Fibroblast of pulmonary artery (primary cell): ENCODE measurements at places on chromosomes 7 and 10.
A peak's percentile ranks its signal among the peaks of the same experiment; 100 is the strongest.

DNA sequence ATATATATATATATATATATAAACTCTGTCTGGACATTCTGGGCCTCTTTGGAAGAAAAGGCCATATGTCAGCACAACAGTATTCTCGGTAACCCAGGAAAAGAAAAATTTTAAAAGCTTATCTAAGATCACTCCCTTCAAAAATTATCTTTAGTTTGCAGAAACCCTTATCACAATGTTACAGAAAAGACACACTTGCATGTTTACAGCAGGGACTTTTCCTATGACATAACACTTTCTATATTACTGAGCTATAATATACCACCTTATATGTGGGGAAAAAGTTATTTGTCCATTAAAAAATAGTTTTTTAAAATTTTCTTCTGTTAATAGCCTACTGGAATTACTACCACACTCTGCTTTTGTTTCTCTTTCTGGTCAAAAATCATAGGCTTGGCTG, 25.4 kb downstream of the ANKRD61 start:
- DNase-seq, result no peak

GRCh38 chr10:28631896-28632583, 45.3 kb upstream of the BAMBI start:
- DNase-seq, result no peak

DNA sequence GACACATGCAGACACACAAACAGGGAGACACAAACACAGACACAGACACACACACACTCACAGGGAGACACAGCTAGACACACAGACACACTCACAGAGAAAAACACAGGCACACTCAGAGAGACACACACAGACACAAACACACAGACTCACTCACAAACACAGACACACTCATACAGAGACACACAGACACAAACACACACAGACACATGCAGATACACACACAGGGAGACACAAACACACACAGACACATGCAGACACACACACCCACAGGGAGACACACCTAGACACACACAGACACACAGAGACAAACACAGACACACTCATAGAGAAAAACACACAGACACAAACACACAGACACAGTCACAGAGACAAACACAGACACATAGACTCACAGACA, 67.9 kb downstream of the ADARB2 start:
- DNase-seq, result no peak

DNA sequence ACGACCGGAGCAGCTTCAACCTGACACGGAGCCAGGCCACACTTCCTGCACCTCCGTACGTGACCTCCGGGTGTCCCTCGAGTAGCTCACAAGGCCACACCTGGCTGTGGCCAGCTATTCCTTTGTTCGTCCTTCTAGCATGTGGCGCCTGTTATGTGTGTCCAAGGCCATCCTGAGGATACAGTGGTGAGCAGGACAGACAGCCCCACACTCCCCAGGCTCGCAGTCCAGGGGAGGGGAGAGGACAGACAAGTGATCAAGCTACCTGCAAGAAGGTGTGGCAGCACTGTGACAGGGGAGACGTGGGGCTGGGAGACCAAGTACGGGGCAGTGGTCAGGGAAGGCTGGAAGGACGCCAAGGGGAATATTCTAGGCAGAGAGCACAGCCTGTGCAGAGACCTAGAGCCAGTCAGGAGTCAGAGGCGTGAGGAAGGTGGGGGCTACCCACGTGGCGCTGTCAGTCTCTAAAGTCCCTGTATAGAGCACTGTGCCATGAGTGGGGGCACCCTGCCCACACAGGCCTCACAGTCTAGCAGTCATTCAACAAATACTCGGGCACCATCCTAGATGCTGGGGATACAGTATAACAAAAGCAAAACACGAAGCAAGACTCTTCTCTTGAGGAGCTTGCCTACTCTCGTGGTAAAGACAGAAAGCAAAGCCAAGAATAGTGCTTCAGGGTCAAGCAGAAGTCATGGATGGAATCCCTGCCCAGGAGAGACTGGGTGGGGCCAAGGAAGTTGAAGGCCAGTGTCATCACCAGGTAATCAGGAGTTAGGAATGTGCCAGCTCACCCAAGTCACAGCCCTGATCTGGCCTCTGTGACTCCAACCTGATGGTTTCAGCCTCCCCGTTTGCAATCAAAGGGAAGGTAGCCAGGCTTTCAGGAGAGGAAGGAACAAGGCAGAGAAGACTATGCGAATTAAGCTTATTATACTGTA, 58.6 kb downstream of the PROSER2 start:
- DNase-seq, result no peak

- DNase-seq, result peak; percentile 52
Observed at GRCh38 chr7:33933611-33934281, 28.4 kb downstream of the BMPER start.

DNA sequence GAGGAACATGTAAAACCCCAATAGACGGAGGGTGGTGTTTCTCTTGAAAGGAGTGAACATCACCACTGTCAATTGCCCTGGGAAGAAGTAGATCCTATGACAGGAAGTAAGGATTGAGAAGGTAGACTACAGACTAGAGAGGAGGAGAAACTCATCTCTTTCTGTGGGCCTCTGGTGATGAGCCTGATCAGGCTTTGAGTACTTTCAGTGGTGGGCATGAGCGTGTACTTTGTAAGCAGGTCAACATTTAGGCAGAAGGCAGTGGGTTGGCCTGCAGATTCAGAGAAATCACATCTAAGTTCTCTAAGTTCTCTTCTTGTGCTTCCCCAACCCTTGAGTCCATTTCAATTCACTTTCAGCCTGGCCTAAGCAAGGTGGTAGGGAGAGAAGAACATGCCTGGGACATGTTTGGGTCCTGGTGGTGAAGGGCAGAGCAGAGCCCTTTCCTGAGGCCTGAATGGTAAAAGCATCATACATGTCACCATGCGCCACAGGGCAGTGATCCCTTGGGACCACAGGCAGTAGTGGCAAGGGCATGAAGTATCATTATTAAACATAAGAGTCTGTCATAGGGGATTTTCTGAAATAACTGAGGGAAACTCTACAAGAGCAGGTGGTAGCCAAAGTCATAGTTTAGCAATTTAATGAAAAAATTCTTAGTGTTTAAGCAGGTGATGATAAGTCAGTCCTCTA, 56.4 kb upstream of the ANKRD1 start:
- no peak for DNase-seq

GRCh38 chr7:98278936-98279335, 2.5 kb upstream of the BRI3 start:
- no peak for DNase-seq

- no peak for DNase-seq
Observed at GRCh38 chr7:116176226-116176625, 34.1 kb upstream of the TES start.

- no peak for DNase-seq
Observed at GRCh38 chr10:65742906-65743305, 1182.9 kb upstream of the LRRTM3 start.

- DNase-seq, result no peak
Observed at GRCh38 chr7:105805447-105806019, 70.9 kb downstream of the ATXN7L1 start.

- DNase-seq, result no peak
Observed at GRCh38 chr7:148442141-148442655, 148.4 kb upstream of the C7orf33 start.

DNA sequence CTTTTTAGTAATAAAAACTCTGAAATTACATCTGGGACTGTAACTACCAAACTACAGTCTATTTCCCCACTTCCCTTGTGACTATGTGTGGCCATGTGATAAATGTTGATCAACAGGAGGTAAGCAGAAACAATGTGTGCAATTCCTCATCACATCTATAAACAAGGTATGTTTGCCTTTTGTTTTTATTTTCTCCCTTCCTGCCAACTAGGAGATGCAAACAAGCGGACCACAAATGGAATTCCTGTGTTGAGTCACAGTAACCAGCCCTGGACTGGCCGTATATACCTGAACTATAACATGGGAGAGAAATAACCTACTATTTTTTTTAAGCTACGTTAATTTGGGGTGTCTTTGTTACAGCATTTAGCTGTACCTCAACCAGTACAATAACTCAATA, 52.5 kb downstream of the SCRN1 start:
- no peak for DNase-seq

DNA sequence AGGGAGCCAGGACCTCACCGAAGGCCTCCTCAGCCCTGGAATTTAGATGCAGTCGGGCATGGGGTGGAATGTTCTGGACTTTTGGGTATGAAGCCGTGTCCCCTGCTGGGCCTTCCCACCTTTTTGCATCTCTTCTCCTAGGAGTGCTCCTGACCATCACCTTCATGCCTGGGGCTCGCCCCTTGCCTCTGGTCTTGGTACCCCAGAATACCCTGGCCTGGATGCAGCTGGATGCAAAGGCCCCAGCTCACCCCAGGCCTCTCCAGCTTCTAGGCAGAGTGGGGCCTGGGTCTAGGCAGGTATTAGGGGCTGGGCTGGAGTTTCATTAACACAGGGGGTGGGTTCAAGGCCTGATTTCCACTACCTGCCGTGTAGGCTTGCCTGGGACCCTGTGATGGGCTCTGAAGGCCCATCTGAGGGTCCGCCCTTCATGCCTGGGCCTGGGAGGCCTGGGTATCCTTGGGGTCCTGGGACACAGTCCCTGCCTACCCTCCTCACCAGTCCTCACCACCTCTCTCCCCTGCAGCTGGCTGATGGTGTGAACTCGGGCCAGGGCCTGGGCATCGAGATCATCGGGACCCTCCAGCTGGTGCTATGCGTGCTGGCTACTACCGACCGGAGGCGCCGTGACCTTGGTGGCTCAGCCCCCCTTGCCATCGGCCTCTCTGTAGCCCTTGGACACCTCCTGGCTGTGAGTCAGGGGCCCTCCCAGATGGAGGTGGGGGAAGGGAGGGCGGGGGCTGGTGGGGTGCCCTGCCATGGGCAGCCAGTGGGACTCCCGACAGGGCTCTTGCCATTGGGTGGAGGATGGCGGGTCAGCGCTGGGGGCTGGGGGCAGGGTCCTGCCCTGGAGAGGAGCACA, 10.1 kb downstream of the AQP1 start:
- no peak for DNase-seq

- no peak for DNase-seq
Observed at GRCh38 chr10:6250745-6251144, 48.0 kb downstream of the PFKFB3 start.

DNA sequence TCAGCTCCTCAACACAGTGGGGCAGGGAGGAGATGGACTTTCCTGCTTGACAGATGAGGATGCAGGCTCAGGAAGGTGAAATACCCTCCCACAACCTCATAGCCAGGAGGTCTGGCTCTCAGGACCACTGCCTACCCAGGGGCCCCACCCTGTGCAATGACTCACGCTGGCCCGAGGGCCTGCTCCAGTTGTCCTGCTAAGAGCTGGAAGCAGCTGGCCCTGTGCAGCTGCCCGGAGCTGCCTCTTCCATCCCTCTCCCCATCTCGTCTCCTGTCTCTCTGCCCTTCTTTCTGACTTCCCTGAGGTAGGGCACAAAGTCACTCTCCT, 123.9 kb downstream of the ZMIZ1 start:
- DNase-seq, result peak; percentile 30

DNA sequence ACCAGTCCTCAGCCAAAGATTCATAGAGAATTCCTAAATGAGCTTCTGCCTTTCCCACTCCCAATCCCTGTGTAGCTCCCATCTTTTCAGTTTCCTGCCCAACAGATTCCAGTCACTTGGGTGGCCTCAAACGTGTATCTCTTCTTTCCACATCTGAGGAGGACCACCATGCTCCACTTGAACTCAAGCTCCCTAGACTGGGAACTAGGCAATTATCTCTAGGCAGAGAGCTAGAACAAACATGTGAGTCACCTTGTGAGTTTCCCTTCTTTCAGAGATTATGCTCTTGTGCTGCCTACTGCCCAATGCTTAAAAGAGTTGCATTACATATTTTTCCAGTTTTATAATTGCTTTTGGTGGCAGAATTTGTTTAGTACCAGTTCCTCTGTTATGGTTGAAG, 178.0 kb downstream of the MDFIC start:
- DNase-seq, result peak; percentile 81

- DNase-seq, result no peak
Observed at GRCh38 chr10:83541046-83541445, 598.3 kb upstream of the GHITM start.

DNA sequence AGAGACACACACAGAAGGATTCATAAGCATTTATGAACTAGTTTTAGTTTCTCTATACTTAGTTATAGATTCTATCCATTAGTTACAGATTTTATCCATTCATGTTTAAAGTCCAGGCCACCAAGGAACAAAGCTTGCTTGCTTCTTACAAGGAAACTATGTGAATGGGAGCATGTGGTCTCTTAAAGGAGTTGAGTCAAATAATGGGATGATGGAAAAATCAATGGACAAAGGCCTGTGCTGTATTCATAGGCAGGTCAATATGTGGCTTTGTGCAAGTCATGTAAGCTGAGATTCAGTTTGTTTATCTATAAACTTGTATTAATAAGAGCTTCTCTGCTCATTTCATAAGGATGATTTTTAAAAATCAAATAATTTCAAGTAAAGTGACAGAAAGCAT, 172.8 kb upstream of the CDK1 start:
- DNase-seq, result no peak

GRCh38 chr7:24974026-24974832, 5.7 kb downstream of the OSBPL3 start:
- no peak for DNase-seq

- no peak for DNase-seq
Observed at GRCh38 chr10:14322526-14323188, 8.1 kb downstream of the FRMD4A start.

DNA sequence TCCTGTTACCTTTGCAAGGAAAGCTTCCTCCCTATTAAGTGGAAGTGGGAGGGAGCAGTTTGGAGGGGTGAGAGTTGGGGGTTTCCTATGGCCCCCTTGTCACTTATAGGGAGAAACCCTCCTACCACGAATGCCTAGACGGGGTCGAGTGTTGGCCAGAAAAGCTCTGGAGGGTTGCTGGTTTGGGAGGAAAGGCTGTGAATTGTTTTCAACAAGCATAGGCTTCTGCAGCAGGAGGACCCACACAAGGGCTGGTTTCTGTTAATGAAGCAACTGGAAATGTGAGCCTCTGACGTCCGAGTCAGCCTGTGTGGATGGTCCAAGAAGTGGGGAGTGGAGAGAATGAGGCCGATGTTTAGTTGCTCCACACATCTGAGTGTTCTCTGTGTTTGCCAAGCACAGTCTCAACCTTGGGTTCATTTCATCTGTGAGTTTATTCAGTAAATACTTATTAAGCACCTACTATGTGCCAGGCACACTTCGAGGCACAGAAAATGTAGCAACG, 37.3 kb upstream of the LEP start:
- peak; percentile 25 for DNase-seq

DNA sequence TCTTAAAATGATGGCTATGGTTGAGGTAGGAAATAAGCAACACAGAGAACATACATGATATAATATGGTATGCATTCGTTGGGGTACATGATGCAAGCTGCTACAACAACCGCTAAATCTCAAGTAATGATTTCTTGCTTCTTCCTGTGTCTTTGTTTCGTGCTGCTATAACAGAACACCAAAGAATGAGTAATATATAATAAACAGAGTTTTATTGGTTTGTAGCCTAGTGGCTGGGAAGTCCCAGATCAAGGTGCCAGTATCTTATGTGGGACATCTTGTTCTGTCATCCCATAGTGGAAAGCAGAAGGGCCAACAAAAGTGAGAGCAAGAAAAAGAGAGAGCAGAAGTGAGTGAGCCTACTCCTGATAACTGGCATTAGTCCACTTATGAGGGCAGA, 689.7 kb downstream of the SUGCT start:
- no peak for DNase-seq

DNA sequence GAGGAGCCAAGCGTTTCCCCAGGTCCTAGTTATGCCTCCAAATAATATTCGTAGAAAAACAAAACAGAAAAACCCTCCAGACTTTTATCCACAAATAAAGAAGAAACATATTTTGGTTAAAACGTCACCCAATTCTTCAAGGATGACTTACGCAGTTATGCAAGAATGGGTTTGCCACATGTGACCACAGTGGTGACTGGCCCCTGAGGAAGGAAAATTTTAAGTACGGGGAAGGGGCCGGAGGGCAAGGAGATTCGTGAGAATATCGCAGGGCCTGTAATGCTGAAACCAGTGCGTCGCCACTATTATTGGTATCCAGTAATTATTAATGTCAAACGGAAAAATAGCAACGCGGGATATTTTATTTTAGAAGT, 537 bp upstream of the MRPS24 start:
- peak; percentile 91 for DNase-seq
